ENCODE measurements at places on chromosomes 11 and 22. TPM values are rescaled to one million over a fixed set of nuclear protein-coding genes. Genes with fewer than 3 reads are reported as not detected.

Gene PHETA2
- 24.1 TPM for total RNA-seq

Gene TMEM191C
- total RNA-seq: 3.6 TPM

Gene KRTAP5-11
- total RNA-seq: not detected

Gene IGF2
- 29.2 TPM for total RNA-seq

Gene ADM
- total RNA-seq: 36.4 TPM

Gene DSCAML1
- total RNA-seq: 1.1 TPM
